Stimulated activated CD4-positive, alpha-beta T cell treated with anti-CD3 and anti-CD28 coated beads, Interleukin-4, amount 100 ng/mL, for 4 hours (primary cell): ENCODE measurements at places on chromosomes 3 and 15.

GRCh38 chr15:70248116-70249025 lies 150.7 kb upstream of the TLE3 start:
- no peak for DNase-seq

- no peak for DNase-seq
These were observed 48.5 kb upstream of the SLC4A7 start for GRCh38 chr3:27532426-27533260.

- DNase-seq: no peak
These were observed 184.8 kb upstream of the CHL1 start for GRCh38 chr3:11734-12133.

GRCh38 chr15:40115670-40116093 lies 7.0 kb upstream of the BMF start:
- peak; percentile 36 for DNase-seq

- no peak for DNase-seq
These were observed 69.5 kb downstream of the KLF15 start for GRCh38 chr3:126287536-126288241.

- no peak for DNase-seq
These were observed 33.4 kb downstream of the AP3S2 start for GRCh38 chr15:89860431-89860830.

DNA sequence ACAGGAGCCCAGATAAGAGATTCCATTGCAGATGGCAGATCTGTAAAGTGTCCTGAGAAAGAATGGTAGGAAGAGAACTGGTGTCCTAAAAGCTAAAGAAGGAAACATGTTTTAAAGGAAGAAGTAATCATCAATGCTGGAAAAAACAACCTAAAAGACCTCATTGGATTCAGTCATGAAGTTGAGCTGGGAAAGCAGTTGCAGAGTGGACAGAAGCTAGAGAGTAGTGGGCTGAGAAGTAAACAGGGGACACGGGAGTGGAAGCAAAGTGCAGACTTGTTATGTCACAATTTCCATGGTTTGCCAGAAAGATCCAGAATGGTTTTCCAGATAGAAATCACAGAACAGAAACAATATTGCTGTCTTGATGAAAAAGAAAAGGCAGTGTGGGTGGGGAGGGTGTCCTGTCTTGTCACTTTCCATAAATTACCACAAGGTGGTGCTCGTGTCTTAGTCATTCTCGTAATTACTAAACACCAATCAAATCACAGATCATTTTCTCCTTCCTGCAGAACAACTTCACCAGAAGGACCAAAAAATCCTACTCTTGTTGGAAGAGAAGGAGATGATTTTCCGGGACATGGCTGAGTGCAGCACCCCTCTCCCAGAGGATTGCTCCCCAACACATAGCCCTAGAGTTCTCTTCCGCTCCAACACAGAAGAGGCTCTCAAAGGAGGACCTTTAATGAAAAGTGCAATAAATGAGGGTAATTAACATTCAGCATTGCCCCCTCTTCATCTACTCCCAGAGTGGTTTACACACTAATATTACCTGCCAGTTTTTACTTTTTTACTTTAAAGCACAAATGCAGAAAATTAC lies 64.5 kb downstream of the KLHL25 start:
- DNase-seq: peak; percentile 21

DNA sequence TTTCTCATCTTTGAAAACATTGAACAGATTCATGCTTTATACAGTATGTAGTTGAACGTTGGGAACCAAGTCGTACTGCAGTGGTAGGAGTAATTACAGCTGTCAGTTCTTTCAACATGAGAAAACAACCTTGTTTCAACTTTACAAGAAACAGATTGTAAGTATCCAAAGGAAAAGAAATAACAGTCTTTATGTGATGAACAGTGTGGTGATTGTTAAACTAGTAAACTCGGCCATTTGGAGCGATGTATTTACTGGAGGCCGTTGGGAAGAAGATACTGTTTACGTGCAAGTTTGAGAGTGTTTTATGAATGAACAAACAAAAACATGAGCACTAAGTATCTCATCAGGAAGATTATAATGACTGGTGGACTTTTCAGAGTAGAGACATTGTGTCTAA lies 48.4 kb downstream of the EPHA3 start:
- no peak for DNase-seq

DNA sequence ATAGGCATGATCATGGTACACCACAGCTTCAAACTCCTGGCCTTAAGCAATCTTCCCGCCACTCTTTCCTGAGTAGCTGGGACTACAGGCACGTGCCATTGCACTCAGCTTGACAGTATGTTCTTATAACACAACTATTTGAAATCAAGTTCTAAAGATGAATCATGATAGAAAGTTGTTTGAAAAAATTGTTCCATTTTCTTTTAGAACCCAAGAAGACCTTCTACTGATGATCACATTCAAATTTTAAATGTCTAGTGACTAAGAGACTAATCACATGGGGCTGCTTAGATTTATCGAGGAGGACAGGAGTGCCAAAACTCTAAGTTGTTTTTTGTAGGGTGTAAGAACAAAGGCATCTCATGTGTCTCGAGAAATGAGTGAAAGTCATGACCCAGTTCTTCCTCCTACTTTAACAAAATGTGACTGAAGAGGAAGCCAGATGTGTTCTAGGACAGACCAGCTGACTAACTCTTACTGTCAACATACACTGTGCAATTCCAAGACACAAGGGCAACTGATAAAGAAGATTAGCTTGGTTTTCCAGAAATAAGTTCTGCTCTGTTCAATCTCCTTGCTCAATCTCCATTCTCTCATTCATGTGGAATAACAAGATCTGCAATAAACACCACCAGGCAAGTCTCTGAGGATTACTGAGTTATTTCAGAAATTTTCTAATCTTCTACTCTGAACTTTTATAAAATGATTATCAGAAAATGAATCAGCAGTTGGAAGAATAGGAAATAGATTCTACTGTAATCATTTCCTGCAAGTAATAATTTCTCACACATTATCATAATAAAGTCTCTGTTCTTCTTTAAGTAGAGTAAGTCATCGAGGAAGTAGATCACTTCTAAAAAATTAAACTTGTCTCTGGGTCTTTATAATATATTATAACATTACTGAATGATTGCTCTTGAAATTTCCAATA lies 122.6 kb upstream of the CCNL1 start:
- DNase-seq: no peak

- no peak for DNase-seq
These were observed 36.9 kb downstream of the THRB start for GRCh38 chr3:24457719-24458118.

- no peak for DNase-seq
These were observed 63.8 kb downstream of the AKAP13 start for GRCh38 chr15:85444122-85444745.

GRCh38 chr3:64049136-64049535 lies 25.8 kb upstream of the PSMD6 start:
- no peak for DNase-seq

- no peak for DNase-seq
These were observed 449.3 kb downstream of the TAFA4 start for GRCh38 chr3:68483041-68483440.

DNA sequence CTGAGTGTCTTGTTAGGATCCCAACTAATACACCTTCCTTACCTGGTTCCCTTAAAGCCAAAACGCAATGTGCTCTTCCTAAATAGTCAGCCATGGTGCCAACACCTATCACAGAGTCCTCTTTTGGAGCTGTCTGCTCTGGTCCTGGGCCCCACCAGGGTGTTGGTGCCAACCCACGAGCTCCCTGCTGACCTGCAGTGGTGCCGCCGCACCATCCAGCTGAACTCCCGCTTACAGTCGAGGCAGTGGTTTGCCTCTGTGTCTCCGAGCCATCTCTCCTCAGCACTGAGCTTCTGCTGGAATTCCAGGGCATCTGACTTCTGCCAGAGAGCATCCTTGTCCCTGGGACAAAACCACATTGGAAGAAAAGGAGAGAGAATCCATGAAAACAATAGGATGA lies 15.9 kb downstream of the CXCR6 start:
- no peak for DNase-seq

GRCh38 chr15:94485148-94485719 lies 253.9 kb downstream of the MCTP2 start:
- DNase-seq: no peak

- DNase-seq: no peak
These were observed 41.0 kb downstream of the MBNL1 start for GRCh38 chr3:152309535-152310307.

GRCh38 chr3:141539431-141540187 lies 52.8 kb downstream of the RASA2 start:
- DNase-seq: no peak

- no peak for DNase-seq
These were observed 125.0 kb downstream of the CHST2 start for GRCh38 chr3:143244516-143245063.

GRCh38 chr15:94777037-94777436 lies 545.7 kb downstream of the MCTP2 start:
- DNase-seq: no peak

DNA sequence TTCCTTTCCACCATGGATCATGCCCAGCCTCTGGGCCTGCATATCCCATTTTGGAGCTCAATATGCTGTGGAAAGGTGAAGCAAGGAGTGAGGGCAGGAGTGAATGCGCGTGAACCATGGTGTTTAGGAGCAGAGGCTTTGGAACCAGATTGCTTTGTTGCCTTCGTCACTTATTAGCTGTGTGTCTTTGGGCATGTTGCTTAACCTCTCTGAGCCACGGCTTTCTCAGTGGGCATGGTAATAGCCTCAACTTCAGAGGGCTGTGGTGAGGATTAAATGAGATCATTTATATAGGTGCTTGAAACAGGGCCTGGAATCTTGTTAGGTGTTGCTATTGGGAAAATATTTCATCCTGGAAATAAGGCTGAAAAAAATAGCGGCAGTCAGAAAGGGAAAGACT lies 129.7 kb downstream of the WNT7A start:
- DNase-seq: no peak

GRCh38 chr3:192896208-192896607 lies 21.4 kb downstream of the MB21D2 start:
- DNase-seq: no peak

- DNase-seq: no peak
These were observed 138.9 kb upstream of the SGO1 start for GRCh38 chr3:20324664-20325478.

DNA sequence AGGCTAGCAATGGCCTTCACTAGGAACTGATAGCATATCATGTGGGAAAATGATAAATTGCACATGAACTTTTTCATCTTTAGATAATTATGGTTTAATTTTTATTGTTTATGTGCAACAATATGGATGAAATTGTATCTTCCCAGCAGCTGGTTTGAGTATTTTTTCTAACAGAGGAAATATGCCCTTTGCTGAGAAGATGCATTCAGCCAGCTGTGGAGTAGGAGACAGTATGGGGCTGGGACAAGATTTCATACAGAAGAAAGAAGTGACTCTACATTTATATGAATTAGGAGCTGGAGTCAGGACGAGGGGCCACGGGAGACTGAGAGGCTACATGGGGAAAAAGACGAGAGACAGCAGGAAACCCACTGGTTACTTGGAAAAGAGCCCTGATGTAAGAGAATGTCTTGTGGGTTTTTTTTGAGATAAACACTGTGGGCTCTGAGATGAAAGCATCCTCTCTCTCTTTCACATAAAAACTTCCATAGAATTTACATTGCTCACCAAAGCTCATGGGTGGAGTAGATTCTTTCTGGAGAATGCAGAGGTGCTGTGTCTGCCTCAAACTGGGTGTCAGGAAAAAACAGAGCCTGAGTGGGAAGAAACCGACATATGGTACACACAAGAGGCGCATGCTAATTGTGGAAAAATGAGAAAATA lies 115.2 kb upstream of the PDZRN3 start:
- no peak for DNase-seq

DNA sequence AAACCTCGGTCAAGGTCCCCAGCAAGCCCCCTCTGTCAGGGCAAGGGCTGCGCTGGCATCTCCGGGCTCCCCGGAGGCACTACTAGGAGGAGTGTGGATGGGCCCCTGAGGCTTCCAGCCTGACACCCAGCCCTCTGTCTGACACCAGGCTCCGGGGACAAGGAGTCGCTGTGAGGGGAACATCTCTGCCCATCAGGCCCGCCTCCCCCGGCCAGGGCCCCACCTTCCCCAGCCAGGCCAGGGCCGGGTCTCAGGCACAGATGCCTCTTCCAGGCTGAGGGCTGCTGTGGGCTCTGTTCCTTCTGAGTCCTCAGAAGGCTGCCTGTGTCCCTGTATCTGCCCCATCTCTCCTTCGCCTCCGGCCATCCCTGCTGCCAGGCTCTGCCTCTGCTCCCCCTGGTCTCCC lies 15.8 kb downstream of the CSPG4 start:
- no peak for DNase-seq

- no peak for DNase-seq
These were observed 24.7 kb upstream of the DYNC1LI1 start for GRCh38 chr3:32595323-32595722.

GRCh38 chr15:84856731-84857417 lies 27.6 kb upstream of the SLC28A1 start:
- DNase-seq: no peak

DNA sequence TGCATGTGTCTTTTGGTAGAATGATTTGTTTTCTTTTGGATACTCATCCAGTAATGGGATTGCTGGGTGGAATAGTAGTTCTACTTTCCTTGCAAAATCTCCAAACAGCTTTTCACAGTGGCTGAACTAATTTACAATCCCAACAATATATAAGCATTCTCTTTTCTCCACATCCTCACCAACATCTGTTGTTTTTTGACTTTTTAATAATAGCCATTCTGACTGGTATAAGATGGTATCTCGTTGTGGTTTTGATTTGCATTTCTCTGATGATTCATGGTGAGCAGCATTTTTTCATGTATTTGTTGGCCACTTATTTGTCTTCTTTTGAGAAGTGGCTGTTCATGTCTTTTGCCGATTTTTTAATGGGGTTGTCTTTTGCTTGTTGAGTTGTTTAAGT lies 55.8 kb downstream of the ST8SIA2 start:
- DNase-seq: no peak

- no peak for DNase-seq
These were observed 65.1 kb upstream of the CBLB start for GRCh38 chr3:105933871-105934270.

GRCh38 chr3:45760878-45761711 lies 35.2 kb downstream of the SLC6A20 start:
- DNase-seq: peak; percentile 25

DNA sequence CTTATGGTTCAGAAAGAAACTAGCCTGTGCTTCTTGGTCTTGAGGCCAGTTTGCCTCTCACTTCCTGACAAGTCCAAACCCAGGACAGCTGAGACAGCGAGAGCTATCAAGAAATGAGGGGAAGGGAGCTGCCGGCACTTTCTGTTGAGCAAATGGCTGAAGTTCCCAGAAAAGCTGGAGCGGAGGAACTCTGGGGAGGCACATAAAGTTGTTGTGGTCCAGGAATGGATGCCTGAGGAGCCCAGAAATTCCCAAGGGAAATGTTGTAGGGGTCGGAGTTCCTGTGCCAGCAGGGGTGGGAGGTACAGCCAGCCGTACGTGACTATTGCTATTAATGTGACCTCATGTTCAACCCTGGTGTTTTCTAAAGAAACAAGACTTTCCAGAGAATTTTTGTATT lies 98.8 kb upstream of the TNFAIP8L3 start:
- no peak for DNase-seq

- DNase-seq: no peak
These were observed 119.9 kb upstream of the MELTF start for GRCh38 chr3:197149528-197149927.

DNA sequence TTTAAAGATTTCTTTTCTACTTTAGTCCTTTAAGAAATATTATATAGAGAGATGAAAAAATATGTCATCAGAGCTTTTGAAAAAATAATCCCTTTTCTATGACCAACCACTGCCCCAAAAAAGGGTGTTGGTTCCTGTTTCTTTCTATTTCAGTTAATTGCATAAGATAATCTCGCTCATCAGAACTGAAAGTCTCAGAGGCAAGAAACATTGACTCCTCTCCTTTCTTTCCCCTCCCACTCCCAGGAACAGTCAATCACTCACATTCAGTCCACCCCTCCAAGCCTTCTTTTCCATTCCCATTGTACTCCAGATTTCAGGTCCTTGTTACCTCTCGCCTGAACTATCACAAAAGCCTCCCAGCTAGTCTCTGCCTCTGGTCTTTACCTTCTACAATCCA lies 153.7 kb upstream of the ABI3BP start:
- no peak for DNase-seq
